PC-9 (cell line): ENCODE measurements at places on chromosomes 2 and 18.

GRCh38 chr2:151657667-151658076 lies 76.6 kb downstream of the NEB start:
- DNase-seq, result no peak

DNA sequence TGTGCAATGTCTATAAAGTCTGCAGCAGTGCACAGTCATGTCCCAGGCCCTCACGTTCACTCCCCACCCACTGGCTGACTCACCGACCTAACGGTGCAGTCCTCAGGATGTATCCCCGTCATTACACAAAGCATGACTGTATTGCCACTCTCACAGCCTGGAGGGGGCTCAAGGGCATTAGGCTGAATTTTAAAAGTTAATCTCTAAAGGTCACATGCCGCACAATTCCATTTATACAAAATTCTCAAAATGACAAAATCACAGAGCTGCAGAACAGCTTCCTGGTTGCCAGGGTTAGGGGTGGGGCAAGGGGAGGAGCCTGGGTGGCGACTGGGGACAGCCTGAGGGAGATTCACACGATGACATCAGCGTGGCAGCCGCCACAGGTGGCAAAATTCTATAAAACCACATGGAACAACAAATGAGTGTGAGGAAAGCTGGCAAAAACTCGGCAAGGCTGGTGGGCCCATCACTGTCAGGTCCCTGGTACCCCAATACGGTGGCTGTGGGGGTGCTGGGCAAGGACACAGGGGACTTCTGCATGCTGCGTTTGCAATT lies 97.6 kb downstream of the NDUFA10 start:
- DNase-seq, result peak; percentile 68

DNA sequence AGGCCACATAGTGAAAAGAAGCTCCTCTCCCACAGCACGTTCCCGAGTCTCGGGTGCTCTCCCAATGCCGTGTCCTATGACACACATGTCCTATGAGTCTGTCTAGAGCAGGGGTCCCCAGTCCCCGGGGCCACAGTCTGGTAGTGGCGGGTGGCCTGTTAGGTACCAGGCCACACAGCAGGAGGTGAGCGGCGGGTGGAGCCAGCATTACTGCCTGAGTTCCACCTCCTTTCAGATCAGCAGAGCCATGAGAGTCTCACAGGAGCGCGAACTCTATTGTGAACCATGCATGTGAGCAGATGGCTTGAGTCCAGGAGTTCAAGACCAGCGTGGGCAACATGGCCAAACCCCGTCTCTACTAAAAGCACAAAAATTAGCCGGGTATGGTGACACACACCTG lies 112.6 kb downstream of the ZBTB7C start:
- no peak for DNase-seq

- DNase-seq, result peak; percentile 87
Observed at GRCh38 chr2:45237850-45238542, 228.7 kb upstream of the SIX2 start.

DNA sequence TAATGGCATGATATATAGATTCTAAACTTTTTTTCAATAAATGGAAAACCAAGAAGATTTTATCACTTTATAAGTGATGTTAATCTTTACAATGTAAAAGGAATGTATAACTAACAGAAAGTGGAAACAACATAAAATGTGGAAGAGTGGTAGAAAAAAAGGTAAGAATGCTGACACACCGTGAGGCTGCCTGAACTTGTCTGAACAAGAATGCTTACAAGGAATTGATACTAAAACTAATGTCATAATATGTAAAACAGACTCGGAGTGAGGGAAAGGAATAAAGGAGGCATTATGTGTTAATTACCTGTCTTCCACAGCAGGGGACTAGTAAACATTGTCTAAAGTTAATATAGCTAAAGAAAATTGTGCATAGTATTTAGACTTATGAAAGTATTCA lies 958.8 kb upstream of the TMEFF2 start:
- DNase-seq, result no peak

DNA sequence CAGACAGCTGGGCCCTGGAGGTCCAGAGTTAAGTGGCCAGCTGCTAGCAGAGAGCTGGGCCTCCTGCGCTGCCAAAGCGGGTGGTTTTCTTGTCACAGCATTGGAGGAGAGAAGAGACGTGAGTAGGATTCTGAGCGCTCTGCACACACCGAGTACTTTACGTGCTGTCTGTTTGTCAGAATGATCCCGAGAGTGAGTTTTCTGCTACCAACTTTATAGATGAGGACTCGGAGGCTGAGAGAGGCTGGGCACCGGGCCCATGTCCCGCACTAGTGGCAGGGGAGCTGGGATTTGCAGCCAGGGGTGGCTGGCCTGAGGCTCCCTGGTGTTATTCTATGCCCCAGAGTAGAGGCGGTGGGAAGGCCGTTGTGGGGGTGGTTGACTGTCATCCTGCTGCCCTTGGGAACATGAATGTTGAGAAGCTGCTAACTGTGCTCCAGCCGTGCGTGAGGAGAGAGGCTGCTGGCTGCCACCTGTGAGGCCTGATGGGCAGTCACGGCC lies 36.3 kb upstream of the MBP start:
- DNase-seq, result no peak

- DNase-seq, result no peak
Observed at GRCh38 chr2:21195326-21195725, 71.6 kb downstream of the TDRD15 start.

GRCh38 chr18:57404345-57404744 lies 30.8 kb upstream of the ONECUT2 start:
- no peak for DNase-seq

GRCh38 chr2:85017411-85018048 lies 46.6 kb downstream of the KCMF1 start:
- DNase-seq, result no peak

- no peak for DNase-seq
Observed at GRCh38 chr2:138428710-138429440, 72.7 kb upstream of the SPOPL start.

DNA sequence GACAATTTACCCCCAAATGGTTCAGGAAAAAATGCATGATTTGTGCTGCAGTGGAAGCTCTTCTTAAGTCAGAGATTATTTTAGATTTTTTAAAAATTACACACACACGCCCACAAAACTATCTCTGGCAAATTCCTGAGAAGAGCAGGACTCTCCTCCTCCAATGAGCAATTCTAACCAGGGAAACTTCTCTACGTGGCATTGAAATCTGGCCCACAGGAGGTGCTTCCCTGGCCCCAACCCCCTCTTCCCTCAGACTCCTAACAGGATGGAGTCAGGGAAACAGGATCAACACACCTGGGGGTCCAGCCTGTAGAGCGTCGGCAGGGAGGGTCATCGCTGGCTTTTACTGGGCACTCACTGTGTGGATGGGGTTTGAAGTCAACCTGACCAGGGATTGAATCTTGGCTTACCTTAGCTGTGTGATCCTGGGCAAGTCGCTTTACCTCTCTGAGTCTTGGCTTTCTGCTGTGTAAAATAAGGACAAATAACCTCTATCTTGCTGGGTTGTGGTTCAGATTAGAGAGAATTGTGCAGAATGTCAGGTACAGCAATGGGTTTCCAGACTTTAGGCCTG lies 65.4 kb upstream of the ASAP2 start:
- no peak for DNase-seq

- DNase-seq, result no peak
Observed at GRCh38 chr2:231991664-231992063, 30.2 kb downstream of the DIS3L2 start.

DNA sequence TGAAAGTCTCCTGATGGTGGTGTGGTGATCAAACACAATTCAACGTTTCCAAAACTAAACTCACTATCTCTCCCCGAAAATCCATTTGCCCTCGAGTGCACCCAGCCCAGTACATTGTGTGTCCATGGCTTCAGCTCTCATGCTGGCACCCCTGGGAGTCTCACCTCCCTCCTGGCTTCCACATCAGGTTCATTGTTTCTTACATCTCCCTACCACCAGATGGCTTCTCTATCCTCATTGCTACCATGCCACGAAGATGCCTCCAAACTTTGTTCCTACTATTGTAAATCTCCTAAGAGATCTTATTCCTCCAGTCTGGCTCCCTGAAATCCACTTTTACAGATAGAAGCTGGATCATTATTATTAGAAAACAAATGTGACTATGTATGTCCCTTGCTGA lies 197.0 kb downstream of the MYT1L start:
- no peak for DNase-seq

GRCh38 chr2:29787473-29788465 lies 133.6 kb downstream of the ALK start:
- DNase-seq, result no peak

- no peak for DNase-seq
Observed at GRCh38 chr2:220701115-220701514, 871.0 kb downstream of the EPHA4 start.

DNA sequence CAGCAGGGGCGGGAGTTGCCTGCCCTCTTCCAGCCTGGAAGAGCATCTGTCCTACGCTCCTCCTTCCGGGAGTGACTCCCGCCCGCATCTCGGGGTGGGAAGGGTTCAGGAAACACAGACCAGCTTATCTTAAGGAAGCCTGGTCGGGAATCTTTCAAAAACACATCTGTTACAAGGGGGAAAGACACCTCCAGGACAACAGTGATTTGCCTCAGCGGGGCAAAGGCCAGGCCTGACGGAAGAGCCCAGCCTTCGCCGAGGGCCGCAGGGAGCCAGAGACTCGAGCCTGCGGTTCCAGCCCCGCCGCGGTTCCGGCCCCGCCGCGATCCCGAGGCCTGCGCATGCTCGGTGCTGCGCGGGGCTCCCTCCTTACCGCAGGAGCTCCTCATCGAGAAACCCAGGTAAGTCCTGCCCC lies 38.1 kb upstream of the TGIF1 start:
- peak; percentile 72 for DNase-seq

DNA sequence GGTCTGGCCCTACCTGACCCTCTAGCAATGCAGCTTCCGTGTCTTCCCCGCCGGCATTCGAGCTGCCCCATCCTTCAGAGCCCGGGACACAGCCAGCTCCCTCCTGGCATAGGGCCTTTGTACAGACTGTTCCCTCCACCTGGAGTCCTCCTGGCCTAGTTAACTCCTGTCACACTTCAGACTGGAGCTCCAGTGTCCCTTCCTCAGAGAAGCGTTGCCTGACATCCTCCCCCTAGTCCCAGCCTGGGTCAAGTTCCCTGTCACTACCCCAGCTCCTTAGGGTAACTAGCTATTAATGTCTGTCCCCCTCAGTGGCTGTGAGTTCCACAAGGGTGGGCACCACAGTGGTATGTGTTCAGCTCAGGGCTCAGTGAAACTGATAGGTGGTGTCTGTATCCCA lies 45.5 kb upstream of the LOXHD1 start:
- DNase-seq, result no peak
